ENCODE measurements at places on chromosomes 1 and 21.

- DNase-seq: no peak
Observed at GRCh38 chr1:82160036-82160435, 359.3 kb downstream of the ADGRL2 start.

- no peak for DNase-seq
Observed at GRCh38 chr1:167388976-167389375, 129.4 kb downstream of the CD247 start.

- DNase-seq: no peak
Observed at GRCh38 chr1:1545946-1546737, 5.7 kb upstream of the TMEM240 start.

DNA sequence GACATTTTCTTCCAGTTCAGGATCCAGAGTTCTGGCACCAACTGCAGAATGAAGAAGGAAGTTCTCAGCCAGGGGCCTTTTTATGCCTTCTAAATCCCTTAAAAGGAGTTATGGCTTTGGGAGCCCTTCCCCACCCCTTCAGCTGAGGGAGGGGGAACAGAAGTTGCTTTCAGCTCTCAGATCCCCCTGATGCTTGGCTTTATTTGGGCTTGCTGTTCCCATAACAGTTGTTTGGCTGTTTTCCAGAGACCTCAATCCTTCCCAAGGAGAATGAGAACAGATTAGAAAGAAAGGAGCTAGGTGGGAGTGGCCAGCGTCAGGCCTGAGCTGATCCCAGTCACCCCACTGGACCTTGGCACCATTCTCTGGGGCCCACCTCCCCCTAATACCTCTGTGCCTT is at the start of gene RPE65:
Gene RPE65, minus strand, starts transcription at position 54 of the 400 bp plus-strand sequence. Its CDS starts 49 bp downstream, at position 5.
- peak; percentile 24 for DNase-seq

GRCh38 chr1:187891993-187892682 is 1063.4 kb downstream of the PLA2G4A start:
- no peak for DNase-seq

GRCh38 chr1:226988334-226988666 is 48.2 kb downstream of the COQ8A start:
- DNase-seq: no peak

DNA sequence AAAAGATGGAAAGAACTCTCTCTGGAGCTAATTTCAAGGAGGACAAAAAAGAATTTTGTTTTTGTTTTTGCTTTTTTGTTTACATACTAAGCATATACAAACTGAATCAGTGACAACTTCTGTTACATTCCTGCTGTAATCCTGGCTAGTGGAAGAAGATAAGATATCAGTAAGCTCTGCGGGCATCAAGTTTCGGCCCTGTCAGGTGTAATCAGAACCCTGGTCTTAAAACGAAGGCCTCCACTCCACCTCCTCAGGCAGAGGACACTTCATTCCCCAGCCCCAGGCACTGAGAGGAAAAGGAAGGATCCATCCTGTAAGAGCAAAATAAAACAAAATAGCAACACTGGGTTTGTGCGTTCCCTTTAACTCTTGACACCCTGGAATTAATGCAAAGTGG is 88.9 kb upstream of the ARHGAP29 start:
- DNase-seq: no peak

DNA sequence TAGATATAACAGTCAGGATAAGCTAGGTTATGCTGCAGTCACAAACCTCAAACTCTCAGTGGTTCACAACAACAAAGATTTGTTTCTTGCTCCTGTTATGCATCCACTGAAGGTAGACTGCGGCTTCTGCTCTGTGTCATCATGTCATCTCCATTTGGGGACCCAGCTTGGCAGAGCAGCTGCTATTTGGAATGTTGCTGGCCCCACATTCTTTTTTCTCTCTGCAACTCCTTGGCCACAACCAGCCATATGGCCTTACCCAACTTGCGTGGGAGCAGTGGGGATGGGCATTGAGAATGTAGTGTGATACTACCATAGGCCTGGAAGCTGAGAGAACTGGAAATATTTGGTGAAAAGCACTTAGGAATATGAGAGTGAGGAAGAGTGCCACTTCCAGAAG is 26.4 kb downstream of the AGO4 start:
- DNase-seq: no peak

DNA sequence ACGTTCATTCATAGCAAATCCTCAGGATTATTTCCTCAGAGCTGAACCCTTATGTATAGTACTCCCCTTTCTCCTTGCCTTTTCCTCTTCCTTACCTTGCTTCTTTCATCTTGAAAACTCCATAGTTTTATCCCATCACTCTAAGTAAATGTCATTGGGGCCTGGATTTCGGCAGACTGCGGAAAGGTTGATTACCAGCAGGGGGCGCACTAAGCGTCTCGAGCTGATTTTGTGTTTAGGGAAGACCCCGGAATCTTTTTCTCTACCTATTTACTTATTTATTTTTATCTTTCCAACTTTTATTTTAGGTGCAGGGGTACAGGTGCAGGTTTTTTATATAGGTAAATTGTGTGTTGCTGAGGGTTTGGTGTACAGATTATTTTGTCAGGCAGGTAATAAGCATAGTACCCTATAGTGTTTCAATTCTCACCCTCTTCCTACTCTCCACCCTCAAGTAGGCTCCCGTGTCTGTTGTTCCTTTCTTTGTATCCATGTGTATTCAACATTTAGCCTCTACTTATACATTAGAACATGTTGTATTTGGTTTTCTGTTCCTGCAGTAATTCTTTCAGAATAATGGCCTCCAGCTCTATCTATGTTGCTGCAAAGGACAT is 11.4 kb upstream of the MTARC1 start:
- no peak for DNase-seq

GRCh38 chr1:2233997-2234761 is 6.1 kb downstream of the SKI start:
- no peak for DNase-seq

GRCh38 chr1:11037740-11038182 is 9.3 kb downstream of the MASP2 start:
- peak; percentile 59 for DNase-seq

DNA sequence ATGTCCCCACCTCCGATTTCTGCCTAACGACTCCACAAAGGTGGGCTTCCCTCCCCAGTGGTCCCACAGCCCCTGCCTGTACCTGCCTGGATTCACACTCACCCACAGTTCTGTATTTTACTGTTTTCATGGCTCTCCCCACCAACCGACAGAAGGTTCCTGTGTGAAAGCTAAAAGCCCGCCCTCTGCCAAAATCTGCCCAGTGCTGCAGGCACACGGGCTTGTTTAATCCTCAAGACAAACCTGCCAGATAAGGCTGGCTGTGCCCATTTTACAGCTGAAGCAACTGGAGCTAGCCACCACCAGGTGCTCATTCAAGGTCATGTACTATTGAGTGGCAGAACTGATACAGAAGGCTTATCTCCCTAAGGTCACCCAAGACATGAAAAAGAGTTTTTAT is 114.5 kb downstream of the HIVEP3 start:
- DNase-seq: no peak

DNA sequence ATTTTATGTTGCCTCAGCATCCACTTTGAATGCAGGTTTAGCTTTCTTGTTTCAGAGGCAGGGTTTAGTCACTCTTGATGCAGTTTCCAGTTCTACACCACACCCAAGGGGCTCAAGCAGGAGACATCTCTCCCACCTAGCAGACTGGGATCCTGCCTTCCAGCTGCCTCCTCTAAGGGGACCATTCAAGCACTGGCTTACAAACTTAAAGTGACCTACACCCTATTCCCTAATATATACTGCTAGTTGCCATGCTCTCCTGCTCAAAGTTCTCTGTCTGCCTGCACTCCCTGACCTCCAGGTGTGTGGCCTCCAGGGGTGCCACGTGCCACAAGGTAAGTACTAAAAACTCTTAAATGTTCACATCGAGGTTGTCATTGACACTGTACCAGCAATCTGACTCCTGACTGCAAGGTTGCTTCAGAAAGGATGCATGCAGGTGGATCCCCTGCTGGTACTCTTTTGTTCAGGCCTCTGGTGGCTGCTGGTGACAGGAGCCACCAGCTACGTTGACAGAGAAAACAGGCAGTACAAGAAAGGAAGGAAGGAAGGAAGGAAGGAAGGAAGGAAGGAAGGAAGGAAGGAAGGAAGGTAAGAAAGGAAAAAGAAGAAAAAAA is 185.9 kb downstream of the COQ8A start:
- no peak for DNase-seq
